ENCODE measurements at places on chromosomes 2 and 18. TPM values are rescaled to one million over a fixed set of nuclear protein-coding genes. Genes with fewer than 3 reads are reported as not detected.

- no peaks in the 10 kb centered on the region for H3K4me1 ChIP-seq
- H3K4me3 ChIP-seq = no peak overlapping the region
- no peak overlapping the region for H3K27ac ChIP-seq
Observed at GRCh38 chr2:19255481-19255880, 102.9 kb downstream of the OSR1 start.

DNA sequence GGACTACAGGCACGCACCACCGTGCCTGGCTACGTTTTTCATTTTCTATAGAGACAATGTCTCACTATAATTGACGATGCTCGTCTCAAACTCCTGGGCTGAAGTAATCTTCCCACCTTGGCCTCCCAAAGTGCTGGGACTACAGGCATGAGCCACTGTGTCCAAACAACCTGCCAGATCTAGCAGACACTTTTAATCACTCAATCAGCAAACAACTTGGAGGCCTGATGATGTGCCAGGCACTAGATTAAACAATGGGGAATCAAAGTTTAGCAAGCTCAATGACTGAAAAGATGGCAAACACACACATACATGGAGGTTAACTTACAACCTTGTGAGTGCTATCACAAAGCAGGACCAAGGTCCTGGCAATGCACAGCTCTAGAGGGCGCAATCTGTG, 29.8 kb upstream of the RMP24 start:
- no peaks in the 10 kb centered on the region for H3K27me3 ChIP-seq
- no peaks in the 10 kb centered on the region for H3K36me3 ChIP-seq
- no peak overlapping the region for H3K27ac ChIP-seq
- no peak overlapping the region for H3K4me3 ChIP-seq

DNA sequence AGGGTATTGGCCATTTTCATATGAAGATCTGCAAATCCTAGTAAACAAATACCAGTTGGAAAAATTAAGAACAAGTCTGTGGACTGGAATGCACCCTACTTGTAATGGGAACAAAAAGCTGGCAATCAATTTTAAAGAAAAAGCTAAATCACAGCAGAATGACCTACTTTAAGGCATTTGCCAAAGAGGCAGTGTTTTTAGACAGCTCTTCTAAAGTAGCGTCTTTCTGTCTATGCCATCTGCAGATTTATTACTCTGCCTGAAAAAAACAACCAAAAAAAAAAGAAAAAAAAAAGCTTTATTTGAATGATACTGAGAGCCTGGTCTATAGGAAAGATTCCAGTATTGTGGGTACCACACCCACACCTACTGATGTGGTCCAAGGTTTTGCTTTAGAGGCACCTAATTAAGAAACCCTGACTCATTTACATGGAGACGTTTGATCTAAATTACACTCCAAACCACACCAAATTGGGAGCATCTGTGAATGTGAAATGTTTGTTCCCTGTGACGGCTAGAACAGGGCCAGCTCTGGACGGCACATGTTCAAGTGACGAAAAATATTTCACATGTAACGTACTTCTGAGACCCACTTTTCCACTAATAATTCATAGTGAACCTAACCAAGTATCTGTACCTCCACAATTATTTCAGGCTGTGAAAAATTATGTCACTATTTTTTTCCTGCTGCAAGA, 597.1 kb downstream of the ARHGAP15 start:
- H3K36me3 ChIP-seq = peaks cover 19% of the 10 kb centered on the region
- H3K27me3 ChIP-seq = no peaks in the 10 kb centered on the region
- DNase-seq = no peak
- H3K27ac ChIP-seq = no peak overlapping the region

GRCh38 chr2:72263043-72263775, 115.5 kb upstream of the CYP26B1 start:
- H3K27me3 ChIP-seq = no peaks in the 10 kb centered on the region
- no peak for DNase-seq
- H3K27ac ChIP-seq = no peak overlapping the region
- no peaks in the 10 kb centered on the region for H3K4me1 ChIP-seq

DNA sequence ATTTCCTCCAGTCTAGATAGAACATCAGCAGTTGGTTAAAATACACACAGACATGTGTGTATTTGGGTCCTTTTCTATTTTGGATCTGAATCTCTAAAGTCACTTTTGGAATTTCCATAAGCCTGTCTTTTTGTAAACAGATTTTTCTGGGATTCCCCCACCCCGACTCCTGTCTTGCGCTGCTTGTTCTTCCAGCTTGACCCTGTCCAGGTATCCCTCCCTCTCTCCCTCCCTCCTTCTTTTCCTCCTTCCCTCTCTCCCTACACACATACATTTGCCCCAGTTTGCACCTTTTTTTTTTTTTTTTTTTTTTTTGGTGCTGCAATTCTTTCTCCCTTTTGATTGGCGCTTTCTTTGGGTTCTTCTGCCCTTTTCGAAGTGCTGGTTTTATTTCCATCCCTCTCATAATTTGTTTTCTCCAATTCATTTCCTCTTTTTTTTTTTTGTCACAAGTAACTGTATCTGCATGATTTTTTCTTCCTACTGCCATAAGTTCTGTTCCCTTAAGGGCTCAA, 114.8 kb upstream of the SERTAD2 start:
- no peaks in the 10 kb centered on the region for H3K27me3 ChIP-seq
- peaks cover 6% of the 10 kb centered on the region for H3K4me1 ChIP-seq
- no peak overlapping the region for H3K27ac ChIP-seq
- no peaks in the 10 kb centered on the region for H3K36me3 ChIP-seq
- DNase-seq = no peak
- H3K4me3 ChIP-seq = peak overlapping the region; percentile 63

DNA sequence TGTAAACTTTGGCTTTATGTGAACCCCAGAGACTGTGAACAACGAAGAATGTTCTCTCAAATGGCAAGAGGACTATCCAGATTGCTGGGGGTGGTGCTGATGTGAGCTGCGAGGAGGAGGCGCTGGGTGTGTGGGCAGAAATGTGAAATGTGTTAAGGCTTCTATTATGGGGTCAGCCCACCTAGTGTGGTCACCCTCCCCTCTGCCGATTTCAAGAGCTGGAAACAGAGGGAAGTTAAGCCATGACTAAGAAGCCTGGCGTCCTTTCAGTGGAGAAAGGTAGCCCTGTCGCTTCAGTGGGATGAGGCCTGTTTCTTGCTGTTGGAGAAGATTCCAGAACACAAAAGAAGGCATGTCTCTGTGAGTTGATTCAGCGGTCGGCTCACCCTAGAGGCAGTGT, 89.0 kb upstream of the KCTD1 start:
- no peak for DNase-seq
- H3K36me3 ChIP-seq = no peaks in the 10 kb centered on the region
- H3K4me3 ChIP-seq = no peak overlapping the region

- no peaks in the 10 kb centered on the region for H3K36me3 ChIP-seq
- peaks cover 13% of the 10 kb centered on the region for H3K4me1 ChIP-seq
- no peak for DNase-seq
- H3K27me3 ChIP-seq = peaks cover 15% of the 10 kb centered on the region
- no peak overlapping the region for H3K27ac ChIP-seq
- peak overlapping the region; percentile 51 for H3K4me3 ChIP-seq
Observed at GRCh38 chr18:12038082-12038638, 55.5 kb upstream of the ANKRD62 start.

DNA sequence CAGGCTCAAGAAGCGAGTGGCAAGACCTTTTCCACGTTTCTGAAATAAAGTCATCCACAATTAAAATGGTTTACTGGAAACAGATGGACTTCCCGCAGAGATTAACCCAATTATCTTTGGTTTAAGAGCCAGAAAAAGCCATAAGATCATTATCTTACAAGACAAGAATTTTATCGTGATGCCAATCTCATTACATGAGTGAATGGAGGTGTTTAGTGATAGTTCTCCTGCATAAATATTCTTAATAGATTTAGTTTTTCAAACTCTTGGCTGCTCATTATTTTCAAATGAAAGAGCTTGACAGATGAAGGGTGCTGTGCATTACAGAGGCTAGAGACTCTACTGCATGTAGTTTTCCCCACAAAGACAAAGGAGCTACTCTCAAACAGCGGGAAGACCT, 1028.4 kb upstream of the PIK3C3 start:
- no peaks in the 10 kb centered on the region for H3K27me3 ChIP-seq
- no peaks in the 10 kb centered on the region for H3K4me1 ChIP-seq
- H3K36me3 ChIP-seq = no peaks in the 10 kb centered on the region
- DNase-seq = no peak
- H3K27ac ChIP-seq = no peak overlapping the region
- H3K4me3 ChIP-seq = no peak overlapping the region

DNA sequence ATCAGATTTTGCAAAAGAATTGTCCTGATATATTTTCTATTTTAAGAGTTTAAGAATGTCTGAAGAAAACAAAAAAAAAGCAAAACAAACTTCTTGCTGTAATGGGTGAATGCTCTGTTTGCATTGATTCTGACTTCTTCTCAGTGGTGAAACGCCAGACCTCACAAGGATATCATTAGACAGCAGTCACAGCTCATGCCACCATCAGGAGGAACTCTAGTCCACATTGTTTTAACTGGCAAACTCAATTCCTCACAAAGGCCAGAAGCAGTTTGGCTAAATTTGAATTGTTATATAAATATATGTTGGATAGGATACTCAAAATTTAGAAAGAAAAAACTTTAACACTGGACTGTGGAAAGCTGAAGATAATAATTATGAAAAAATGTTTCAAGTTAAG, 89.4 kb downstream of the DOK6 start:
- H3K27me3 ChIP-seq = no peaks in the 10 kb centered on the region
- H3K27ac ChIP-seq = no peak overlapping the region
- no peaks in the 10 kb centered on the region for H3K36me3 ChIP-seq
- no peak for DNase-seq

GRCh38 chr2:26344581-26345282, 1.2 kb upstream of the SELENOI start:
- peak overlapping the region; percentile 96 for H3K4me3 ChIP-seq
- H3K27me3 ChIP-seq = no peaks in the 10 kb centered on the region
- no peaks in the 10 kb centered on the region for H3K36me3 ChIP-seq
- peak overlapping the region; percentile 92 for H3K27ac ChIP-seq
- DNase-seq = no peak

GRCh38 chr18:28707006-28707405, 530.1 kb upstream of the CDH2 start:
- H3K27ac ChIP-seq = no peak overlapping the region
- H3K4me3 ChIP-seq = no peak overlapping the region
- H3K36me3 ChIP-seq = no peaks in the 10 kb centered on the region
- DNase-seq = no peak

DNA sequence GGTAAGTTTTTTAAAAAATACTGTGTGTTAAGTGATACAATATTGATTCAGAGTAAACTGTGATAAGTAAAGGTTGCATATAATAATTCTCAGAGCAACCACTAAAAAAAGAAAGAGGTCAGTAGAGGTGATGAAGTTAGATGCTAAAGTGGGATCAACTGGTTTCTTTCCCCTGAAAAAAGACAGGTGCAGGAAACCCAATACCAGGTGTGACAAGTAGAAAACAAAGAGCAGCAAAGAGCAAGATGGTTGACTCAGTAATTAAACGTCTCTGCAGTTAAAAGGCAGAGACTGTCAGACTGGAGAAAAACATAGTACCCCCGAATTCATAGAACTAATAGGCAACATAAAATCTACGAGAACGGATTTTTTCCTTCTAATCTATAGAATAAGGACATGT, 128.3 kb downstream of the ATP9B start:
- H3K4me1 ChIP-seq = no peaks in the 10 kb centered on the region
- no peak overlapping the region for H3K27ac ChIP-seq
- H3K36me3 ChIP-seq = peaks cover 24% of the 10 kb centered on the region
- DNase-seq = no peak
- no peak overlapping the region for H3K4me3 ChIP-seq

GRCh38 chr18:10153924-10154752, 240.3 kb downstream of the VAPA start:
- no peaks in the 10 kb centered on the region for H3K4me1 ChIP-seq
- H3K27ac ChIP-seq = no peak overlapping the region
- H3K36me3 ChIP-seq = no peaks in the 10 kb centered on the region
- peaks cover 2% of the 10 kb centered on the region for H3K27me3 ChIP-seq

DNA sequence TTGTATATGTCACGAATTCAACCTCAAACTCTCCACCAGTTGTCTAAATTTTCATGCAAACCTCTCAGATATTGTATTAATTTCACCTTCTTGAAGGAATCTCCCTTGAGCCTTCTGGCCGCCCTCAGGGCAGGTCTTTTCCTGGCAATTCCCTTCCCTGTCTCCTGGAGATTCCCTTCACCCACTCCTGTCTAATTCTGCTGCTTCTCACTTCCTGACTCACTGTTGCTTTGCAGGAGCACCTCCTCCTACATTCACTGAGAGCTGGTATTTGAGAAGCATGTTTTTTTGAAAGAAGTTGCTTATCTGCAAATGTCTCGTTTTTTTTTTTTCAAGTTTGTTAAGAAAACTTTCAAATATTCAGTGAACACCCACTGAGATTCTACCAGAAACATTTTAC, 79.9 kb upstream of the OTOS start:
- no peaks in the 10 kb centered on the region for H3K36me3 ChIP-seq
- H3K27ac ChIP-seq = no peak overlapping the region
- no peak for DNase-seq

DNA sequence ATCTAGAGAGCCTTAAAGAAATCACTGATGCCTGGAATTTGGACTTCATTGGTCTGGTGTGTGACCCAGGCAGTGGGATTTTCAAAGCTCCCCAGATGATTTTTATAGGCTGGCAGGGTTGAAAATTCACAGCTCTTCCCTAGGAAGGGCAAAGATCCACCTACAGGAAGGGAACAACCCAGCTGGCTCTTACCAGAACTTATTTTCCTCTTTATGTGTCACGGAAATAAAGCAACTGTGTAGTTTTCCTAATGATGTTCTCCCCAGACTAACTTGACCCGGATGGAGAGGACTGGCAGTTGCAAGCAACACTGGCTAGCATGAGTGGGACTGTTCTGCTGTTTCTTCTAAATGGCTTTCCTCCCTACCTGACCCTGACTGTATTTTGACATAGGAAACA, 235.6 kb downstream of the ALPK2 start:
- no peak overlapping the region for H3K27ac ChIP-seq
- no peak overlapping the region for H3K4me3 ChIP-seq
- no peaks in the 10 kb centered on the region for H3K36me3 ChIP-seq
- no peak for DNase-seq

- H3K4me3 ChIP-seq = no peak overlapping the region
- H3K27me3 ChIP-seq = no peaks in the 10 kb centered on the region
- no peak for DNase-seq
- no peaks in the 10 kb centered on the region for H3K4me1 ChIP-seq
Observed at GRCh38 chr18:8797206-8797605, 91.8 kb downstream of the MTCL1 start.

DNA sequence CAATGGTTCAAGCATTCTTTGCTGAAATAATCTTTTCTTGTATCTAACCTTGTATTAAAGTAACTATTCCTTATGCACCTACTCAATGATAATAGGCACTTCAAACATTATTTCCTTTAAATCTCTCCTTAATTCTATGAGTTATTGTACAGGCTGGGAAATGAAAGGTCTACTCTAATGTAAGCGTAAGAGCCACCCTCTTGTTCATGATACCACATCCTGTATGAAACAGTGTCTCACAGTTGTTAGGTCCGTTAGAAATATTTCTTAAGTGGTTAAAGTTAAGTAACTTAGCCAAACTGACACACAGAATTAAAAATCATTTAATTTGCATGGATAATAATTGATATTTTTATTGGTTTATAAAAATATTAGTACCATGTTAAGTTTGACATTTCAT, 162.5 kb upstream of the RPRM start:
- no peak overlapping the region for H3K27ac ChIP-seq
- no peak overlapping the region for H3K4me3 ChIP-seq
- no peaks in the 10 kb centered on the region for H3K27me3 ChIP-seq
- no peak for DNase-seq

OSBPL6 gene
- 0.08 TPM for total RNA-seq

ONECUT2 gene
- total RNA-seq = not detected

MC4R gene
- total RNA-seq = not detected

FSHR gene
- not detected for total RNA-seq

TTN gene
- 29.2 TPM for total RNA-seq

CRYGC gene
- not detected for total RNA-seq

STARD6 gene
- total RNA-seq = not detected

SCYGR4 gene
- total RNA-seq = not detected

IL37 gene
- total RNA-seq = not detected
